CD4-positive, alpha-beta T cell treated with Interleukin-15 for 1 hour (primary cell): ENCODE measurements at places on chromosomes 3 and 15.

- DNase-seq, result no peak
Measured at GRCh38 chr15:59354417-59355031, 18.1 kb downstream of the MYO1E start.

GRCh38 chr3:147049821-147050220 is 356.5 kb downstream of the ZIC4 start:
- DNase-seq, result no peak

DNA sequence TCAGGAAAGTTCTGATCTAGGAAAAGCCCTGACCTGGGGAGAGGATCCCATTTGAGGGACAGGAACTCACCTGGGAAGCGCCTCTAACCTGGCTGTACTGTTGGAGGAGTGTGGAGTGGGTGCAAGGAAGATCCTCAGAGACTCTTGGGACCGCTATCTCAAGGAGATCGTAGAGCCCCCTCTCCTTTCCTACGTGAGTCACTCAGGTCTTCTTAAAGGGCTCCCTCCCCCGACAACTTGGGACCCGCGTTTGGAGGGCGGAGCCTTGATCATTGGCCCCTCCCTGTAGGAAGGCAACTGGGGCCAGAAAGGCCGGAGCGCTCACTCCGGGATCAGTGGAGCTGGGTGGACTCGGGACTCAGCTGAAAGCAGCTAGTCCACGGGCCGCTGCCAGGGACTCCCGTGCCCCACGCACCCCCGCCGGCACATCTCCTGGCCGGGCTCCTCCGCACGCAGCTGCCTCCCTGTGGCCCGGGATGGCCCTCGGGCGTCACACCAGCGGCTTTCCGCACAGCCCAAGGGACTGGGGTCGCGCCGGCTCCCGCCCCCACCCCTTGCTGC is 520 bp downstream of the SLC26A6 start:
- DNase-seq, result no peak

DNA sequence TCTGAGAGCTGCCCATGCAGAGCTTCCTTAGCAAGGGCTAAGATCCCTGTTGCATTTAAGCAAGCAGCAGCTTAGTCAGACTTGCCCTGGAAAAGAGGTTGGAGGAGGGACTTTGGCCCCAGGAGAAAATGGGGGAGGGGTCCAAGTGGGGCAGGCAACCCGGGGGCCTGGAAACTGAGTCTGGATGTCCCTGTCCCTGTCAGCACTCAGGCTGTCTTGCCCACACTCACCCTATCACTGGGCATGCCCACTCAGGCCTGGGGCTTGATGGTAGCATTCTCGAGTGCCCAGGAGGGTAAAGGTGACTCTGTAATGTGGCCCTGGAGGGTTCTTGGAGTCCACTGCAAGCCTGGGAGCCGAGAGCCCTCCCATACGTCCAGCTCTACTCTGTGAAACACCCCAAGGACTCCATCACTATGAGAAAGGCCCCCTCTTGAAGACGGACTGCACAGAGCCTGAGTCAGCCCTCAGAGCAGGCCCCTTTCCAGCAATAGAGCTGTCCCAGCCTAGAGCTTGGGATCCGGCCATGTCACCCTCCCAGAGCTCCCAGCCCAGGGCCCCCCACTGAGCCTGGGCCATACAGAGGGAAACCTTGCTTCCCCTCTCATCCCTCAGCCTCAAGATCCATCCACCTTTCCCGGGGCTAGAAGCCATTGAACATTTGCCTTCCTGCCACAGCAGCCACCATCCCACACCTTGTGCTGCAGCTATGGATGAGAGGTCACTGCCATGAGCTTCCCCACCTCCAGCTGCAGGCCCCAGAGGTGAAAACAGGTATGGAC is 13.4 kb downstream of the MYL3 start:
- no peak for DNase-seq

GRCh38 chr3:194632809-194633348 is 340 bp downstream of the TMEM44 start:
- DNase-seq, result no peak

DNA sequence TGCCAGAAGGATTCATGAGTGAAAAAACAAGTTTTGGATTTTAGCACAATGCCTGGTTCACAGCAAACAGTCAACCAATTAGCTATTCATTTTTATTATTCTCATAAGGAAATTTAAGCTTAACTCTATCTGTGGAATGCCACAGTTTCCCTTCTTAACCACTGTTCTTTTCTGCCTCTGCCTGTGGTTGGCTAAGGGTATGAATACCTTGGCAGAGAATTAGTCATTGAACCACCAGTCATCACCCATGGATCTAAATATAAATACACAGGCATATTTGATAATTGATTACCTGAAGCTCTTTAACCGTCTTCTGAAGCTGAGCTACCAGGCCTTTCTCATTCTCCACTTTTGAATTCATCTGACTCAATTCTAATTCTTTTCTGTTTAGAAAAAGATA is 79.9 kb downstream of the MYH15 start:
- DNase-seq, result no peak

DNA sequence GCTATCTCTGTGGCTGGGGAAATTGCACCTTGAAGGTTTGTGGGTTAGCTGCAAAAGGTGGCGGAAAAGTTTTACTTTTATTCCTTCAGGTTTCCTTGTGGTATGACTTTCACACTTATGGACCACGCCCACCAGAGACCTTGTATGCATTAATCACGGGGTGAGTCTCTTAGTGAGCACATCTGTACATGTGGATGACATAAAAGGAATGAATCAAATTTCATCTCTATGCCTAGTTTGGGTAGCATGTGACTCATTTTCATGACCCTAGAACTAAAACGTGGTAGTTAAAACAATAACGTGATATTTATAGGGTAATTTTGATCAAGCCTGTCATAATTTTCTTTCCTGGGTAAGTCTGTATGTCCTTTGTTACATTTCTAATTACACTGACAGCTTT is 141.7 kb downstream of the PDCD6IP start:
- DNase-seq, result no peak

DNA sequence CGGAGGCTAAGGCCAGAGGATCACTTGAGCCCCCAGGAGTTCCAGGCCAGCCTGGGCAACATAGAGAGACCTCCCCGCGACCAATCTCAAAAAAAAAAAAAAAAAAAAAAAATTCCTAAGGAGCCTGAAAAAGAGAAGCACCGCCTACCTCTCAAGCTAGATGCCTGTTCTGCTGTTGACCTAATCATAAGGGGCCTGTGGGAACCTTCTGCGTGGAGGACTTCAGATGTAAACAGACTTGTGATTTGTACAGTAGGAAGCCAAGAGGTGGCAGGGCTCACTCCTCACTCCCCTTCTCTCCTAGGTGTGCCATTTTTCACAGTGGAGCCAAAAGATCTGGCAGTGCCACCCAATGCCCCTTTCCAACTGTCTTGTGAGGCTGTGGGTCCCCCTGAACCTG is 3.2 kb downstream of the TYRO3 start:
- DNase-seq, result no peak

GRCh38 chr15:92845126-92845508 is 55.0 kb upstream of the CHD2 start:
- DNase-seq, result no peak

DNA sequence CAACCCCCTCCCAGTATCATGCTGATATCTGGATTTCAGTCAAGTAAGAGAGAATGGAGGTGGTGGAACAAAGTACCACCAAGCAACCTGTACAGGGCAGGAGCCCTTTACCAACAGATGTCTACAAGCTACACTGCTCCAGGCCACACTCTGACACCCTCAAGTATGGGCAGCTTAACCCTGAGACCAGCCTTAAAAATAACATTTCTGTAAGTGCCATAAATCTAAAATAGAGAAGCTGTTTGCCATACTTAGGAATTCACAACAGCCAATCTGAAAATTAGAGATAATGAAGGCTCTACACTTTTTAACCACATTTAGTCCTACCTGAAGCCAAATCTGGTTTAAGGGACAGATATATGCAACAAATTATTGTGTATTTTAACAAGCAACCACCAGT is 59.7 kb downstream of the C3orf70 start:
- DNase-seq, result no peak

GRCh38 chr3:82281205-82281604 is 519.8 kb upstream of the GBE1 start:
- no peak for DNase-seq

DNA sequence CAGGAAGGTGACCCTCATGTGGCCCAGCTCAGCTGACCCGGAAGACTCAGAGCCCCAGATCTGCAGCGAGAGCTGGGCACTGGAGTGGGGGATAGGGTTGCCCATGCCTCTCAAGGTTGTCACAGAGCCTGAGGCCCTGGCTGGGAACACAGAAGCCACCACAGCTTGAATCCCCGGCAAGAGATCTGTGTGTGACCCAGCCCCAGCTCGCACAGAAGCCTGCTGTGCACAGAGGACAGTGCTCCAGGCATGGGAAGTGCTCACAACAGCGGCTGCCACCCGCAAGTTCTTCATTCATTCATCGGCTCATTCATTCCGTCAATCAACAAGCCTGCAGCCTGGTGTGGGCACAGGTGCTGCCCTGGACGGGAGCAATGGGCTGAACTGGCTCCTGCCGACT is 36.4 kb downstream of the DNAJB8 start:
- no peak for DNase-seq

DNA sequence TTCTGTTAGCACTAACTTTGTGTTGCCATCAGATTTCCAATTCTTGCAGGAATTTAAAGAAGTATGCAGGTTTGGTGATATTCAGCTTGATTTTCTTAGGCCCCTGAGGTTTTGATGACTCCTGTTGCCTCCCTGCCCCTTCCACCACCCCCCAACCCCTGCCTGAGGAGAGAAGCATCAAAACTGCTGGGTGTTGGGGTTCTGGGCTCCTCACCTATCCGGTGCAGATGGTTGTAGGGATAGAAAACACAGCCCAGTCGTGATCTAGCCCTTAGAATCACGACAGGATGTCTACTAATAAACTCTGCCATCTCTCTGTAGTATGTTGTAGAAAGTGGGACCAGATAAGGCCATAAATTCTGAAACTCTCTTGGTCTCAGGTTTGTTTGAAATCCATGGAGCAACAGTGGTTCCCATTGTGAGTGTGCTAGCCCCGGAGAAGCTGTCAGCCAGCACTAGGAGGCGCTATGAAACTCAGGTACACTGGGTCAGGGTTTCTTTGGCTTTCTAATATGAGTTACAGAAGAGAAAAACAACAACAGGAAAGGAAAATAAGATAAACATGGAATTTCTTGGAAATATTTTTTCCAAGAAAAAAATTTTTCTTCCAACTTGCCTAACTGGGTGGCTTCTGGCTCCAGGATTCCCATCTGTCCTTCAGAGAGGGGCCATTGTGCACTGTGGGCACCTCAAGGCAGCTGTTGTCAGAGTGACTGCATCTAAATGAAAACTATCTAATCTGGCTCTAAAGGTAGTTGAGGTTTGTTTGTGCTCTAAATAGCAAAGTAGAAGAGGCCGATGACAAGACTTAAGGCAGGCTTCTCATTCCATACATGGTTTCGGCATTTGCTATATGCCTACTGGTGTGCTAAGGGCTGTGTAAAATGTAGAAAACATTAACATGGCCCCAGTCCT is 8.7 kb downstream of the SRP14 start:
- no peak for DNase-seq

DNA sequence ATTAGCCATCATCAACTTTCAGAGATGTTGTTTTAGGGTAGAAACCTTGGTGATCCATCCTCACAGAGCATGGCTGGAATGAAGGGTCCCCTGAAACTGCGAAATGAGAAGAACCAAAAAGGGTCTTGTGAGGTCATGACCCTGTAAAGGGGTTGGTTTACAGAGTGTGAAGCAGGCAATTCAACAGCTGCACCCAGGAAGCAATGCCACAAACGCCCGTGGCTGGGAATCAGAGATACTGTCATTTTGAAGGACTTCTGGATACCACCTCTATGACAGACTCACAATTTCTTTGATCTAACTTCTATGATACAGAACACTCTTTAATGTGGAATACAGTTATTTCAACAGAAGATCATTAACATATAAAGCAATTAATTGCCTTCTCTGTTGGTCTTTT is 79.1 kb downstream of the GREM1 start:
- no peak for DNase-seq

GRCh38 chr15:66598095-66598815 is 32.5 kb upstream of the LCTL start:
- no peak for DNase-seq

GRCh38 chr3:194871864-194872668 is 186.4 kb downstream of the FAM43A start:
- peak; percentile 51 for DNase-seq

DNA sequence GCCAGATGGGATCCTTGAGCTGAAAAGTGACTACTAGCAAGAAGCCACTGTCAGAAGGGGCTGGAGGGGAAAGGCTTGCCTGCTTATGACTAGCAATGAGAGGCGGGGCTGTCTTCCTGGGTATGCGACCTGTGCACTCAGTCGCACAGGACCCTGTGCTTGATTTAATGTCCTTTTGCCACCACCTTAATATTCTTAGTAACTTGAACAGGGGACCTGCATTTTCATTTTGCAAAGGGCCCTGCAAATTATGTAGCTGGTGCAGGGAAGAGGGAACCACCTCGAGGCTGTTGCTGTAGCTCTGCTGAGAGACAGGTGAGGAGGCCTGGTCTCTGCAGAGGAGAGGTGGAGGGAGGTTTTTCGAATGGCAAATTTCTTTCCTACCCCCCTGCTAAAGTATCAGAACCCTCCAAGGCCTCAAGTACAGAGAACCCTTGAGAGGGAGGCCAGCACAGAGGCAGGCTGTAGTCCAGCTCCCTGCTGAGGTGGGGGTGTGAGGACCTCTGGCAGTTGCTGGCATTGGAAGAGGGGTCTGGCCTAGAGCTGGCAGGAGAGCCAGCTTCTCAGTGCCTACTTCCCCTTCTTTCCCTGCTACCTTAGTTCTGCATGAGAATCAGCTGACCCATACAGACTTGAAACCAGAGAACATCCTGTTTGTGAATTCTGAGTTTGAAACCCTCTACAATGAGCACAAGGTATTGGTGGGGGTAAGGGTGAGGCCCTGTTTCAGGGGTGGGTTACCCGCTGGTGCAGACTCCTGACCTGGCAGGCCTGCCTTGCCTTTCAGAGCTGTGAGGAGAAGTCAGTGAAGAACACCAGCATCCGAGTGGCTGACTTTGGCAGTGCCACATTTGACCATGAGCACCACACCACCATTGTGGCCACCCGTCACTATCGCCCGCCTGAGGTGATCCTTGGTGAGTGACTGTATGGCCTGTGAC is 11.4 kb downstream of the CLK3 start:
- DNase-seq, result peak; percentile 21

GRCh38 chr3:44224131-44224530 is 17.6 kb upstream of the TOPAZ1 start:
- DNase-seq, result no peak

- DNase-seq, result no peak
Measured at GRCh38 chr15:31266712-31267111, 59.9 kb upstream of the KLF13 start.

DNA sequence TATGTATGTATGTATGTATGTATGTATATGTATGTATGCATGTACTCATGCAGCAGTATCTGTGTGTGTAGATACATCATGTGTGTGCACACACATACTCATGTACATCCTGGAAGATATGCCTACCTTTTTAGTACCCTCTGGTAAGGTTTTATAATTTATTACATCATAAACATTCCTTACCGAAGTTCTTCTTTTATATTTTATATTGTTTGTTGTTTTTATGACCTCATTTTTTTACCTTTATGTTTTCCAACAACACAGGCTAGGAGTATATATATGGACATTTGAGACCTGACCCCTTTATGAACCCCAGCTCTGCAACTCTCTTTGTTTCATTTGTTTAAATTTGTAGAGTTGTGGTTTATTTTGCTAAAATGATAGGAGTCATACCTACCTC is 263.5 kb downstream of the ADAMTSL3 start:
- DNase-seq, result no peak

- no peak for DNase-seq
Measured at GRCh38 chr3:95751509-95751908, 1062.9 kb upstream of the EPHA6 start.

- no peak for DNase-seq
Measured at GRCh38 chr3:11305509-11305908, 33.3 kb downstream of the ATG7 start.
